ENCODE measurements at places on chromosomes 12 and 14.

DNA sequence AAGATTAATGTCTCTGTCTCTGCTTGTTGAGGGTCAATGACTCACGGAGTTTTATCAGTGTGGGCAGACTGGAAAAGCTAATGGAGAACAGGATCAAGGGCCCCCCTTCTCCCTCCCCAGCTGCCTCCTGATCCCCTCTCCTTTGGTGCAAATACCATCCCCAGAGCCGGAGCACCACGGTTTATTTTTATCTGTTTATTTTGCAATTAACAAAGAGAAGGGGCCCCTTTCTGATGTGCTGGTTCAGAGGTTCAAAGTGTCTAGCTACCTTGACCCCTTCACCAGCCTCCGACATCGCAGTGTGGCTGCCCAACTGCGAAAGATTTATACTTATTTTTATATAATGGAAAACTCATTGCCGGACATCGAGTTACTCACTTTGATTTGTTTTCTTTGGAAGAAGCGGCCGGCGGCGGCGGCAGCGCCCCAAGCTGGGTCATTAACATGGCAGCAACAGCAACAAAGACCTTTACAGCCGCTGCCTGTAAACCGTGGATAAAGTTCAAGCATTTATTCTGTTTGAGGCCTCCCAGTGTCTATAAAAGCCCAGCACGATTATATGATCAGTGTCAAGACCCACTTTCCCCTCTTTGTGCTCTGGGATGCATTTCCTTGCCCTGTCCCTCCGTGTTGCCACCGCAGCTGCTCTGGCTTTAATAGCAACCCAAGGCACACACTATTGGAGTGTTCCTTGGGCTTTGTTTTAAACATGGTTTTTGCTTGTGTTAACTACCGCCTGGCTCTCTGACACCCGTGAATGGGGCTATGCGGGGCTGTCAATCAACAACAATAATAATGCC, 47.4 kb upstream of the PARP11 start:
- no peak for DNase-seq

DNA sequence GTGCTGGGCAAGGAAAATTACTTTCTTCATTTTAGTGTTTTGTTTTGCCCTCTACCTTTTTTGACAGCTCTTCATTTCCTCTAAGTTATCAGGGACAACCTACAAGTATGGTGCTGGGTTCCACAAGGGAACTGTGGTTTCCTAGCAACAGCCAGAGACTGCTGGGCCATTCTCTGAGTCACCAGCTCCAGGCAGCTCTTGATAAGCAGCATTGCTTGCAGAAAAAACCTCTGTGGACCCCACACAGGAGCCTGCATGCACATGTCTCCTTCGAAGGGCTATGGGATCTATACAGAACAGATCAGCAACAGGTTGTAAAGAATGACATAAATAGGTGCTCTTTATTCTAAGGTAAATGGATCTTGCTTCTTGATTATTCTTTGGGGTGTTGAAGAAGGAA, 81.0 kb upstream of the CCDC196 start:
- DNase-seq = peak; percentile 14

GRCh38 chr14:29390081-29390832, 537.4 kb downstream of the PRKD1 start:
- DNase-seq = no peak

DNA sequence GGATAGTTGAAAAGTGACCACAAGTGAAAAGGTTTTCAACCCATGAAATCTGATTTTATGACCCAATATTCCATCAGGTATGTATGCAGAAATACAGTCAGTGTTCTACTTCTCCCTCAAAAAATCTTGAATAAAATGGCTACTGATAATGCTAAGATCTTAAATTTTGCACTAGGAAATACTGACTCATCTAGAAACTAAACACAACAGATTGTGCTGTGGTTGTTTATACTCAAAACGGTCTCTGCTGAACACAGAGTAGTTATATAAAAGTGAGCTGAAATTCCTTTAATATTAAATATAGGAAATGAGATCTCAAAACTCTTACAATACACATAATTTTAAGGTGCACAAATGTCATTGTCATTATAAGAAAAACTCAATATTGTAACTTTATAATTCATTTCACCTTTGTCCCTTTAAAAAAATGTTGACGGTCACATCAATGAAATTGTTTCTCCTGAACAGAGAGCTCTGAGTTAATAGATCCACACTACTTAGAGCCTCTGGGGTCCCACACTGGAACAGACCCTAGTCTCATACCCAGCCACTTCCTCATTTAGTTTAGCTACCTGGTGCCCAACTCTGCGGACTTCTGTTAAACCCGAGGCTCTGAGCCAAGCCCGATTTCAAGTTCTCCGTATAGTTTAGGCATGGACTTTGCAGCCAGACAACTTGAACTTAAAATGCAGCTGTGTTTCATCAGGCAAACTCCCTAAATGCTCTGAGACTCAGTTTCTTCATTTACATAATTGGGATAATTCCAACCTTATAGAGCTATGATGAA, 9.3 kb downstream of the COCH start:
- DNase-seq = no peak

GRCh38 chr14:63322897-63323573, 4.3 kb upstream of the GPHB5 start:
- DNase-seq = no peak

- DNase-seq = no peak
These were observed 26.8 kb upstream of the VPS33A start for GRCh38 chr12:122293081-122293480.

- no peak for DNase-seq
These were observed 126.6 kb downstream of the PPM1H start for GRCh38 chr12:62808166-62808879.

DNA sequence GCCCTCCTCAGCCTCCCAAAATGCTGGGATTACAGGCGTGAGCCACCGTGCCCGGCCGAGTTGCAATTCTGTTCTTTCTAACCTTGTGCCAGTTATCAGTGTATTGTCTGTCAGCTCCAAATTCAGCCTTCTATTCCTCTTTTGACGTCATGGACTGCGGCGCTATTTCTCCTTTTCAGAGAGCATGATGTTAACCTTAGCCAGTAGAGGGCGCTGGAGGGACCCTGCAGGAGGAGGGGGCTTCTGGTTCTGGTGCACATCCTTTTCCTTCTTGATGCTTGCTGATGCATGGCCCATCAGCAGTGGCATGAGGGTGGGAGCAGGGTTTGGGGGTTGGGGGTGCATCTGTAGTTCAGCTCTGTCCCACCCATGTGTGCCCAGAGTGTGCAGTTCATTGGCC, 179.3 kb upstream of the RMST start:
- DNase-seq = no peak

DNA sequence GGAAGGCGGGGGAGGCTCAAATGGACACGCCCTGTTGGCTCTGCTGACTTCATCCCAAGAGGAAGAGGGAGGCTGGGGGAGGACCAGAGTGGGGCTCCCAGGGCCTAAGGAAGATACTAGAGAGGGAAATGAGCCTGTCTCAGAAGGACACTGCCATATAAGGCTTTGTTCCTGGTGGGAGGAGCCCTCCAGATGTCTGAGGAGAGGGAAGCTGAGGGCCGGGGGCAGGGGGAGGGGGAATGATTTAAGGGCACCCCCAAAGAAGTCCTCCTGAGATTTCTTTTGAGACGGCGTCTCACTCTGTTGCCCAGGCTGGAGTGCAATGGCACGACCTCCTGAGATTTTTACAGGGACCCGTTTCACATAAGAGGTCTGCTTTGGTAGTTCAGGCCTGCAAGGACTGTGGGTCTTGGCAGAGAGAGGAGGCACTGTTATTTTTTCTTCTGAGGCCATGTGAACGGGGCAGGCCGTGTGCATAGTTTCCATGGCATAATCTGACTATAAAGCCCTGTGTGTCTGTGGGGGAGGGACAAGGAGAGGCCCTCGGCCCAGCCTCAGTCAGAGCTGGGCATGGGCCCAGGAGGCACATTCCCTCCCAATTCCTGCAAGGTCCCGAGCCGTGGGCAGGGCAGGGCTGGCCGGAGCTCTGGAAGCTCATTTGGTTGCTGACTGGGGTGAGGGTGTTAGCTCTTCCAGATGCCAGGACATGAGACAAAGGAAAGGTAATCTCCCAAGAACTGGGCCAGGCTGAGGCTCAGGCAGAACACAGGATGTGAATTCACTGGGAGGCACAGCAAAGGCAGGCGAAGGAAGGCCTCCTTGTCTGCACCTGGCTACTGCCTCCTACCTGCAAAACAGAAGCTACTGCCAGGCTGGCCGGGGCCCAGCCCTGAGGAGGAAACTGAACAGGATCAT, 22.2 kb upstream of the PLEKHG3 start:
- peak; percentile 90 for DNase-seq

GRCh38 chr12:122895320-122895703, 612 bp downstream of the VPS37B start:
- no peak for DNase-seq

- DNase-seq = peak; percentile 31
These were observed 342.5 kb upstream of the KITLG start for GRCh38 chr12:88922816-88923215.

- DNase-seq = no peak
These were observed 42.4 kb downstream of the PDE3A start for GRCh38 chr12:20410734-20411133.

- DNase-seq = no peak
These were observed 23.9 kb upstream of the ITGA5 start for GRCh38 chr12:54442961-54443360.

GRCh38 chr12:65458718-65459117, 180.2 kb downstream of the MSRB3 start:
- no peak for DNase-seq

- no peak for DNase-seq
These were observed 8.1 kb downstream of the LGR5 start for GRCh38 chr12:71447691-71448132.

- DNase-seq = no peak
These were observed 54.0 kb downstream of the TRAFD1 start for GRCh38 chr12:112179341-112179740.

GRCh38 chr12:30580344-30580743, 115.3 kb downstream of the IPO8 start:
- DNase-seq = no peak

GRCh38 chr12:8969861-8970411, 19.4 kb upstream of the KLRG1 start:
- no peak for DNase-seq

- no peak for DNase-seq
These were observed 27.7 kb downstream of the KLC1 start for GRCh38 chr14:103656756-103657133.

- no peak for DNase-seq
These were observed 1.9 kb downstream of the PLEKHG3 start for GRCh38 chr14:64706119-64706592.

- peak; percentile 67 for DNase-seq
These were observed 6.2 kb upstream of the PLEKHH1 start for GRCh38 chr14:67526676-67527459.

DNA sequence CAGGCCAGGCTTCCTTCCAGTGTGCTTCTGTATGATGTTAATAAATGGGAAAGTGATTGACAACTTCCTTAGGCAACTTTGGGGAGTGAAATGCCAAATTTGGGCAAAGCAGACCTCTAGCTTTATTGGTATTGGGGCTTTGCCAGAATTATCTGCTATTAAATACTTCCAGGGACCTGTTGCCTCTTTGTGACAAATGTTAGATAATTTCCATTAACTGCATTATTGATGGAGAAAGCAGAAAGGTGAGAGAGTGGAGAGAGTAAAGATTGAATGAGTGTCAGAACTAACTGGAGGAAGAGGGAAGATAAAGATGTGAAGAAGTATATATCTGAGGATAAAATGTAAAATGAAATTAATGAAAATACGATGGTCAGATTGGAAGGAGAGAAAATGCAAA, 94.5 kb downstream of the CACNA1C start:
- DNase-seq = no peak

- peak; percentile 50 for DNase-seq
These were observed 598 bp downstream of the HIF1A start for GRCh38 chr14:61695695-61696527.

GRCh38 chr12:114799574-114800487, 115.9 kb upstream of the TBX3 start:
- peak; percentile 62 for DNase-seq

- DNase-seq = peak; percentile 67
These were observed 284.7 kb downstream of the DUSP6 start for GRCh38 chr12:89067421-89068187.

DNA sequence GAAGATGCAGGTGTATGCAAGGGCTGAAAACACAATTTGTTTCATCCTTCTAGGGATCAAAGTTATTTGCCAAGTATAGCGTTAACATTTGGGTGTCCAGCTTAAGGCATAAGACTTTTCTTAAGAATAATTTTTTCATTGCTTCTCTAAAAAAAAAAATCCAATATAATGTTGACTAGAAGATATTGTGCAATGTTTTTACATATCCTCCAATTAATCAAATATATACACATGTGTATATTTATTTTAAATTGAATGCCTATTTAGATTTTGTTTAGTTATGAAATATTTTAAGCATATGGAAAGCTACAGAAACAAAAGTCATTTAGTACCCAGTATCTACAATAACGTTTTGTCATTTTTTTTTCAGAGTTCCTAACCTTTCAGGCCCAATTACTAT, 28.5 kb upstream of the KRR1 start:
- DNase-seq = no peak

DNA sequence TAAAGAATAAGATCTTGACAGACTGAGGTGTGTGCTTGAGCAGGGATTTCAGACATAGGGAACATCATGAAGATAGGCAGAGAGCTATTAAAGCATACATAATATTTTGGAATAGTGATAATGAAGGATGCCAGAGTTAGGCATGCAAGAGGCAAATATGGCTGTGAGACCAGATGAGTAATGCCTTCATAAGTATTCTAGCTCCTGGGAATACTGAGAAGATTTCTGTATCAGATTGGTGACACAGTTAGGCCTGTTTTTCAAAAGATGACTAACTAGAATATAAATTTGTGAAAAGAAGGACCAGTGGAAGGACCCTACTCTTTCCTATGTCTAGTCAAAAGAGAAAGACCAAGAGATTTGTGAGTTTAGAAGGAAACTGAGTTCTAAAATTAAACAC, 108.8 kb downstream of the TXNDC16 start:
- DNase-seq = peak; percentile 13

GRCh38 chr12:38878333-38878705, 27.1 kb downstream of the CPNE8 start:
- DNase-seq = no peak

- no peak for DNase-seq
These were observed 39.5 kb upstream of the NR1H4 start for GRCh38 chr12:100434177-100434576.

GRCh38 chr12:269191-269590, 6.6 kb upstream of the SLC6A13 start:
- no peak for DNase-seq

GRCh38 chr12:131589966-131590365, 120.9 kb upstream of the SFSWAP start:
- no peak for DNase-seq

- no peak for DNase-seq
These were observed 75.4 kb downstream of the KIF21A start for GRCh38 chr12:39367494-39367893.

- DNase-seq = no peak
These were observed 9.1 kb downstream of the FBXW8 start for GRCh38 chr12:116919706-116920485.

DNA sequence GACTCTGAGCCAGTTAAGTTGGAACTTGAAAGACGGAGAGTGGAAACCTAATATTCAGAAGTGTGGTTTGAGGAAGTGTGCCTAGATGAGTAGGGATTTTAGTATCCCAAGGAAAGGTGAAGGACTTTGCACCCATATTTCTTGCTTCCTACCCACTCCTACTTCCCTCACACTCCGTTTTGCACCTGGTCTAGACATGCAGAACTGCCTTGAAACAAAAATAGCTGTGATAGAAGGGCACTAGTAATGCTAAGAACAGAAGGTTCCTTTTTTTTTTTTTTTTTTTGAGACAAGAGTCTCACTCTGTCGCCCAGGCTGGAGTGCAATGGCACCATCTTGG, 732 bp upstream of the ARF3 start:
- DNase-seq = no peak

GRCh38 chr14:68627868-68628604, 164.8 kb downstream of the ZFP36L1 start:
- no peak for DNase-seq

All from AG20443 (cell line).